Stimulated activated CD4-positive, alpha-beta T cell treated with anti-CD3 and anti-CD28 coated beads, Interleukin-15, amount 100 ng/mL, for 1 hour (primary cell): ENCODE measurements at places on chromosomes 5 and 9.

GRCh38 chr5:14667290-14667689, 2.8 kb downstream of the OTULIN start:
- no peak for DNase-seq

DNA sequence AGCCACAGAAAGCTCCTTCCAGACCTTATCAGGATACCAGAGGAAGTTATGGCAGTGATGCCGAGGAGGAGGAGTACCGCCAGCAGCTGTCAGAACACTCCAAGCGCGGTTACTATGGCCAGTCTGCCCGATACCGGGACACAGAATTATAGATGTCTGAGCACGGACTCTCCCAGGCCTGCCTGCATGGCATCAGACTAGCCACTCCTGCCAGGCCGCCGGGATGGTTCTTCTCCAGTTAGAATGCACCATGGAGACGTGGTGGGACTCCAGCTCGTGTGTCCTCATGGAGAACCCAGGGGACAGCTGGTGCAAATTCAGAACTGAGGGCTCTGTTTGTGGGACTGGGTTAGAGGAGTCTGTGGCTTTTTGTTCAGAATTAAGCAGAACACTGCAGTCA, 70.8 kb upstream of the ENTREP1 start:
- no peak for DNase-seq

- no peak for DNase-seq
Measured at GRCh38 chr5:98827161-98827560, 53.7 kb downstream of the RGMB start.

DNA sequence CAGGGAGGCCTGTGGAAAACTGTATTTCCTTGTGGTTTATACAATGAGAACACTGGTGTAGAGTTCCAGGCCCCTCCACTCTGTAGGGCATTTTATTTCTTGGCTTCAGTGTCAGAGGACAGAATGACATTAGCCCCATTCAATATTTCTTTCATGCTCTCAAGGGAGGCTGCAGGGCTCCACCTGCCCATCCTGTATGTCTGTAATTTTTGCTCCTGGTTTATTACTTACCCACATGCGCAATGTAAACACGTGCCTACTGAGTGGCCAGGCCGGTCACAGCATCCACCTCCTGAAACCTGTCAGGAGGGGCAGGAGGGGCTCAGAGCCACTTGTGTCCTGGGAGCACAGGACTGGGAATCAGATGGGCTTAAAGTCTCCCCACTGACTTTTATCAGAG, 82.4 kb downstream of the GADD45G start:
- no peak for DNase-seq

GRCh38 chr5:32143617-32144377, 30.3 kb downstream of the GOLPH3 start:
- no peak for DNase-seq
